ENCODE measurements at places on chromosomes 3 and 15. TPM values are rescaled to one million over a fixed set of nuclear protein-coding genes. Genes with fewer than 3 reads are reported as not detected.

The CRYGS gene
- 3.7 TPM for total RNA-seq

The ELL3 gene
- total RNA-seq, result 1.1 TPM

The TUSC2 gene
- 28.8 TPM for total RNA-seq

The RPL32 gene
- 907 TPM for total RNA-seq

GRCh38 chr15:77034695-77035489, 36.0 kb downstream of the TSPAN3 start:
- no peak for DNase-seq

GRCh38 chr3:8524249-8524648, 22.6 kb downstream of the LMCD1 start:
- no peak for DNase-seq

DNA sequence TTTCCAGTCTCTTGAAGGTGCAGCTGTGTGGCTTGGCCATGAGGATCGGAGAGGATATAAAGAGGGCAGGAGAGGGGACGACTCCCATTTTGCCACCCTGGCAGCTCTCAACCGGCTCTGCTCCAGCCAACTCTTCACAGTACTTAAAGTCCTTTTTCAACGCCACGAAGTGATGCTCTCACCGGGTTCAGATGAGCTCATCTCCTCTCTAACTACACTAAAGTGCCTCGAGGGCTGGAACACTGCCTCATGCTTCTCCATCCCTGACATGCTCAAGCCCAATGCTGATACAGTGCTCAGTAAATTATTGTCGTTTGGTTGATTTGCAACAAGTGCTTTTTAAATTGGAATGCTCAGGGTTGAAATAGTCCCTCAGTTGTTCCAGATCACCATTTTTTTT, 97.8 kb downstream of the GTPBP8 start:
- no peak for DNase-seq

DNA sequence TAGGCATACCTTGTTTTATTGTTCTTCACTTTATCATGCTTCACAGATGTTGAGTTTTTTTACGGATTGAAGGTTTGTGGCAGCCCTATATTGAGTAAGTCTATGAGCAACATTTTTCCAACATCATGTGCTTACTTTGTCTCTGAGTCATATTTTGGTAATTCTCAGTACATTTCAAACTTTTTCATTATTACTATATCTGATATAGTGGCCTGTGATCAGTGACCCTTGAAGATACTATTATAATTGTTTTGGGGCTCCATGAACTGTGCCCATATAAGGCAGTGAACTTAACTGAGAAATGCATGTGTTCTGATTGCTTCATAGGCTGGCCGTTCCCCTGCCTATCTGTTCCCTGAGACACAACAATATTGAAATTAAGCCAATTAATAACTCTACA, 42.8 kb upstream of the NSMCE3 start:
- no peak for DNase-seq

DNA sequence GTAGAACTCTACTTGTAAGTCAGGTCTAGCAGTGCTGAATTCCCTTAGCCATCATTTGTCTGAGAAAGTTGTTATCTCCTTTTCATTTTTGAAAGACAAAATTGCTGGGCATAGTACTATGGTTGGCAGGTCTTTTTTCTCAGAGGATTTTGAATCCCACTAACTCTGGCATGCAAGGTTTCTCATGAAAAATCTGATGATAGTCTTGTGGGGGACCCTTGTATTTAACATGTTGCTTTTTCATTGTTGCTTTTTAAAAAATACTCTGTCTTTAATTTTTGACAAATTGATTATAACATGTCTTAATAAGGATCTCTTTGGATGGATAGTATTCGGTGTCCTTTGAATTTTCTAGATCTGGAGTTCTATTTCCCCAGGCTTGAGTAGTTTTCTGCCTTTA, 120.9 kb downstream of the NR2E3 start:
- no peak for DNase-seq

DNA sequence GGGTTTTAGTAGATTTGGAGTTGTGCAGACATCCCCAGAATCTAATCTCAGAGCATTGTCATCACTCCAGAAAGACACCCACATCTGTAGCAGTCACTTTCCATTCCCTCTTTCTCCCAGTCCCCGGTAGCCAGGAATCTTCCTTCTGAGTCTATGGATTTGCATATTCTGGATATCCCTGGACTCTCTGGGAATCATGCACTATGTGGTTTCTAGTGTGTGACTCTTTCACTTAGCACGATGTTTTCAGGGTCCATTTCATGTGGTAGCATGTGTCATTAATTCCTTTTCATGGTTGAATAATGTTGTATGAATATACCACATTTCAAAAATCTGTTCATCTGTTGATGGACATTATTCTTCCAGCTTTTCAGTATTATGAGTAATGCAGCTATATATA, 29.3 kb downstream of the FBLN2 start:
- no peak for DNase-seq

DNA sequence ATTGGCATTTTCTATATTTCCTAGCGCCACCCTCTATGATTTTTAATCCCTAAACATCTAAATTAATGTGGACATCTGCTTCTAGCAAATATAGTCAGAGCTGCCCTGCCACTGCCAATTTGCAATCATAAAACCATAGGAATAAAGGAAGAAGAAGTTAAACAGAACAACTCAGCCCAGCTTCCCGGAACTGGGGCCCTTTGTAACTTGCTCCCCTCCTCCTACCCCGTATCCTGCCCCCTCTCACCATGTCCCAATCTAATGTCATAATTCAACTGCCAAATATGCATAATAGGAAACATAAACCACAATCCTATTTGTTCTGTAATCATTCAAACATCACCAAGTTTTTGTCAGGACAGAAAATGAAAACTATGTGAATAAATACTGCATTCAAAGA, 74.4 kb upstream of the ACP3 start:
- no peak for DNase-seq

Data from omental fat pad (tissue), 4 donors.